Adrenal gland (tissue), 19 donors: ENCODE measurements at places on chromosomes 5 and 9. TPM values are rescaled to one million over a fixed set of nuclear protein-coding genes. Genes with fewer than 3 reads are reported as not detected.

DNA sequence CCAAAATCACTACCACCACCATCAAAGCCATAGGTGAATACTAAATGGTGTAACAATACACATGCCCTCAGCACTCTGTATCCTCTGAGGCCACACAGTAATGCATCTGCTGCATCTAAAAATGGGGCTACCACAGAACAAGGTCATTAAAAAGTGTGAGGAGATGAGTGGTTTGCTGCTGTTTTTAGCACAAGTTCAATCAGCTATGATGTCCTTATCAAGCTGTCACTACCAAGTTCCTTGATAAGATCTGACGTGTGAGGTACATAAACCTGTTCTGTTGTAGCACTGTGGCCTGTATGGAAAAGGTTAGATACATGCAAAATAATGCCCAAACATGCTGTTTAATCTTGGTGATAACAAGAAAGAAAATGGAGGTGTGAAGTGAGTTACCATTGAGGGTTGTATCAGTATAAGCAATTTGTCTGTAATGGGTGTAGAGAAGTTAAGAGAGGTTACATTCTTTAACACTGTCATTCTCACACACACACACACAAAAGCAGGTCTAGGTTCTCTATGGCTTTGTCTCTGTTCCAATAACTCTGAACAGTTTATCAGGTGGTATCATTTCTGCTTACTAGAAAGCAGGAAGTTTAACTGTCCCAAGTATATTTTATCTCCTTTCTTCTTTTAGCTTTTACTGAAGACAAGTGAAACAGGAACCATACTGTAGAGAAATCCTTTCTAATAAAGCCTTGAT, 252.9 kb downstream of the CWC27 start:
- H3K36me3 ChIP-seq: no peaks in the 10 kb centered on the region
- H3K27me3 ChIP-seq: no peaks in the 10 kb centered on the region
- H3K27ac ChIP-seq: no peak overlapping the region

GRCh38 chr5:179166886-179167841, 107.0 kb downstream of the ZNF354C start:
- no peak overlapping the region for H3K27ac ChIP-seq
- no peak overlapping the region for H3K4me3 ChIP-seq

DNA sequence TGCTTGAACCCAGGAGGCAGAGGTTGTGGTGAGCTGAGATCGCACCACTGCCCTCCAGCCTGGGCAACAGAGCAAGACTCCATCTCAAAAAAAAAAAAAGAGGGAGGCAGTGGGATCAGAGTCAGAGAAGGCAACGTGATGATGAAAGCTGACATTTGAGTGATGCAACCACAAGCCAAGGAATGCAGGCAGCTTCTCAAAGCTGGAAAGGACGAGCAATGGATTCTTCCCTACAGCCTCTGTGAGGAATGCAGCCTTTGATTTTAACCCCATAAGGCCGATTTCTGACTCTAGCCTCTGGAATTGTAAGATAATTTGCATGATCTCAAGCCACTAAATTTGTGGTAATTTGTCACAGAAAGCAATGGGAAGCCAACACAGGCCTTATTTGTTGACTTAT, 9.8 kb downstream of the TGFBI start:
- H3K4me3 ChIP-seq: no peak overlapping the region
- H3K27ac ChIP-seq: no peak overlapping the region
- H3K36me3 ChIP-seq: no peaks in the 10 kb centered on the region
- no peak for DNase-seq
- no peaks in the 10 kb centered on the region for H3K27me3 ChIP-seq

GRCh38 chr5:145791866-145792265, 43.3 kb downstream of the PRELID2 start:
- H3K4me1 ChIP-seq: no peaks in the 10 kb centered on the region
- DNase-seq: no peak
- H3K36me3 ChIP-seq: no peaks in the 10 kb centered on the region
- H3K27ac ChIP-seq: no peak overlapping the region

BRD8 gene
- 16.4 TPM for total RNA-seq

SHISAL2B gene
- not detected for total RNA-seq

- H3K4me3 ChIP-seq: no peak overlapping the region
- no peaks in the 10 kb centered on the region for H3K27me3 ChIP-seq
- H3K27ac ChIP-seq: peak overlapping the region; percentile 74
- DNase-seq: peak; percentile 84
- no peaks in the 10 kb centered on the region for H3K36me3 ChIP-seq
Observed at GRCh38 chr9:35756275-35757225, 2.5 kb upstream of the MSMP start.

DNA sequence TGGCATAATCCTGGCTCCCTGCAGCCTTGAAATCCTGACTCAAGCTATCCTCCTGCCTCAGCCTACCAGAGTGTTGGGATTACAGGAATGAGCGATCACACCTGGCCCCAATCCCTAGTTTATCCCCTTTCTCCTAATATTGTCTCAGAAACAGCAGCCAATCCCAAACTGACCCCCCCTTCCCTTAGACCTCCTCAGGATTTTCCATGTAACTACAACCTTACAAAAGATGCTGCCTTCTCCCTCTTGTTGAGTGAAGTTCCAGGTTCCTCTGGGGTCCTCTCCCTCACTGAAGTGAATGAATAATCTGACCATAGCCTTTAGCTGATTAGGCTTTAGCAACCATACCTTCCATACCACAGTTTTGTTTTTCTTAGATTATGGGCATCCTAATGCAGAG, 25.9 kb upstream of the MSANTD3 start:
- no peak overlapping the region for H3K4me3 ChIP-seq
- no peak for DNase-seq
- H3K27me3 ChIP-seq: no peaks in the 10 kb centered on the region
- no peak overlapping the region for H3K27ac ChIP-seq
- H3K36me3 ChIP-seq: no peaks in the 10 kb centered on the region

OTULINL gene
- 10.1 TPM for total RNA-seq

- H3K27me3 ChIP-seq: no peaks in the 10 kb centered on the region
- no peak overlapping the region for H3K27ac ChIP-seq
- no peak for DNase-seq
- H3K4me1 ChIP-seq: no peaks in the 10 kb centered on the region
- H3K36me3 ChIP-seq: no peaks in the 10 kb centered on the region
- H3K4me3 ChIP-seq: no peak overlapping the region
Observed at GRCh38 chr9:28264368-28264767, 691.1 kb upstream of the C9orf72 start.
